ENCODE measurements at places on chromosomes 2 and 18.
A peak's percentile ranks its signal among the peaks of the same experiment; 100 is the strongest.

DNA sequence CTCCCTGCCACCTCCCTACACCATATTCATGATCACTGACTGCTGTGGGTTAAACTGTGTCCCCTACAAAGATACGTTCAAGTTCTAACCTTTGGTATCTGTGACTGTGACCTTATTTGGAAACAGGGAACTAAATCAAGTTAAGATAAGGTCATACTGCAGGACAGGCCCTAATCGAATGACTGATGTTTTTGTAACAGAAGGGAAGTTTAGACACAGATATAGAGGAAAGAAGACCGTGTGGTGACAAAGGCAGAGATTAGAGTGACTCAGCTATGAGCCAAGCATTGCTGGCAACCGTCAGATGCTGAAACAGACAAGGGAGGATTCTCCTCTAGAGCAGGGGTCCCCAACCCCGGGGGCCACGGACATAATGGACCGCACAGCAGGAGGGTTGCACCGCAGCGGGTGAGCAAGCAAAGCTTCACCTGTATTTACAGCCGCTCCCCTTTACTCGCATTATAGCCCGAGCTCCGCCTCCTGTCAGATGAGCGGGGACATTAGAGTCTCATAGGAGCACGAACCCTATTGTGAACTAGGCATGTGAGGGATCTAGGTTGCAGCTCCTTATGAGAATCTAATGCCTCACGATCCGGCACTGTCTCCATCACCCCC is 28.9 kb upstream of the RNF152 start:
- DNase-seq = no peak

- no peak for DNase-seq
Observed at GRCh38 chr18:49459404-49460171, 857 bp downstream of the DYM start.

GRCh38 chr18:76281565-76281964 is 213.5 kb downstream of the ZNF516 start:
- DNase-seq = no peak

DNA sequence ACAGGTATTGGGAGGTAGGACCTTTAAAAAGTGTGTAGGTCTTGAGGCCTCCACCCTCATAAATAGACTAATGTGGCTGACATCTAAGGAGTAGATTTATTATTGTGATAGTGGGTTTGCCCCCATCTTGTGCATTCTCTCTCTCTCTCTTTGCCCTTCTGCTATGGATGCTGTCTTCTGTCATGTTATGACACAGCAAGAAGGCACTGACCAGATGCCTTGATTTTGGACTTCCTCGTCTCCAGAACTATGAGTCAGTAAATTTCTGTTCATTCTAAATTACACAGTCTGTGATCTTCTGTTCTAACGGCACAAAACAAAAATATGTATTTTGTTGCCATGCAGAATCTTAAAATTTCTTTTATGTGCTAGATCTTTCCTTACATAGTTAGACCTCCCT is 66.9 kb downstream of the ATAD2B start:
- no peak for DNase-seq

GRCh38 chr2:602571-603359 is 74.4 kb downstream of the TMEM18 start:
- DNase-seq = no peak

GRCh38 chr18:3238742-3239141 is 8.9 kb upstream of the MYL12A start:
- DNase-seq = no peak

GRCh38 chr2:163324677-163325076 is 411.1 kb downstream of the FIGN start:
- no peak for DNase-seq

DNA sequence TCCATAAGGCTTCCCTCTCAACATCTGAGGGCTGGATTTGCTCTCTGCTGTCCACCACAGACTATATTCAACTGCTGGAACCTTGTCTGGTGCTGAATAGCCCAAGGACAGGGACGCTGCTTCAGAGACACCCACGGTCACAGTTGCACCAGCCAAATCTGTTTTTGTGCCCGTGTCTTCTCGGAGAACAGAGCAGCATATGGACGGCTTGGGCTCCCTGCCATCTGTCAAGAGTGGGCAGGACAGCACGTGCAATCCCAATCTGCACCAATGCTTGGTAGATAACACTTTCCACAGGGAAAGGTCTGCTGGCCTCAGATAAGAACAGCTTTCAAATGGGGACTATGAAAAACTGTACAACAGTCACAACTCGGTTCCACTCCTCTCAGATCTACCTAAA is 466.1 kb downstream of the TGIF1 start:
- DNase-seq = no peak

- DNase-seq = no peak
Observed at GRCh38 chr18:35128675-35129074, 87.5 kb downstream of the MAPRE2 start.

DNA sequence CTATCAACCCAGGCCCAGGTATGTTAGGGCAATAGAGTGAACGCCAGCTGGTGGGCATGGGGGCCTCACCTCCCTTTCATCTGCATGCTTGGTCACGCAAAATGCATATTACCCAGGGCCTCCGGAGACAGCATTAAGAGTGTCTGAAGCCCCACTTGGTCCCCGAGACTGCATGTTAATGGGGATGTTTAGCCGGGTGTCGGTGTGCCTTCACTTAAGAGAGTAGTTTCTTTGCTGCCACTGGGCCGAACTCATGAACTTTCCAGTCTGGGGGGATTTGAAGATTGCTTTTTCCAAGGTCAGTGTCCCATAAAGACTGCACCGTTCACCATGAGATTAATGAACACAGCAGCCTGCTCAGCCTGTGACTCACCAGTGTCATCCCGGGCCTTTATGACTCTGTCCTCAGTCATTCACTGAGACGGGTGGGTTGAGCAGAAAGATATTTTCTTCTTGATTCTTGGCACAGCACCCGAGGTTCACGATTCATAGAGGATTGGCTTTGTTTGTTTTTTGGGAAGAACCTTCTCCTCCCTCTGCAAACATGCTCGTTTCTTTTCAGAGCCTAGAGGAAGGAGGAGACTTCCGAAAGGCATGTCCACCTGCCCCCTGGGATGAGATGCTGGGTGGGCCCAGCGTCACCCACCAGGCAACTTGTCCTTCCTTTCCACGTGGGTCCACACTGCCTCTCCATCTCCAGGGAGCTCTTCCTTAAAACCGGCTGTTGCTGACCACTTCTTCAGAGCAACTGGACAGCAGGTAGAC is 199.1 kb downstream of the GLI2 start:
- DNase-seq = no peak

- DNase-seq = no peak
Observed at GRCh38 chr18:51953521-51953920, 386.5 kb upstream of the DCC start.

GRCh38 chr2:14756981-14757657 is 124.6 kb downstream of the LRATD1 start:
- DNase-seq = no peak

DNA sequence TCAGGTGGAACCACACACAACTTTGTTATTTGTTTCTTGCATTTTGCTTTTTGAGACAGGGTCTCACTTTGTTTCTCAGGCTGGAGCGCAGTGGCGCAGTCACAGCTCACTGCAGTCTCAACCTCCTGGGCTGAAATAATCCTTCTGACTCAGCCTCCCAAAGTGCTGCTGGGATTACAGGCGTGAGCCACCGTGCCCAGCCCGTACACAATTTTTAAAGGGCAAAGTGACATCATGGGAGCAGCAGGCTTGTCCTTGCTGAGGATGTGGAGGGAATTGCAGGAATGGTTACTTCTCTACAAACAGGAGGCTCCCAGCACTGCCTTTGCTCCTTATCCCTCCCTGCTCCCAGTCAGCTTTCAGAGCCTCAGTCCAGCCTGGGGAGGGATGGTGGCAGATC is 355.9 kb upstream of the KLHL29 start:
- DNase-seq = no peak

DNA sequence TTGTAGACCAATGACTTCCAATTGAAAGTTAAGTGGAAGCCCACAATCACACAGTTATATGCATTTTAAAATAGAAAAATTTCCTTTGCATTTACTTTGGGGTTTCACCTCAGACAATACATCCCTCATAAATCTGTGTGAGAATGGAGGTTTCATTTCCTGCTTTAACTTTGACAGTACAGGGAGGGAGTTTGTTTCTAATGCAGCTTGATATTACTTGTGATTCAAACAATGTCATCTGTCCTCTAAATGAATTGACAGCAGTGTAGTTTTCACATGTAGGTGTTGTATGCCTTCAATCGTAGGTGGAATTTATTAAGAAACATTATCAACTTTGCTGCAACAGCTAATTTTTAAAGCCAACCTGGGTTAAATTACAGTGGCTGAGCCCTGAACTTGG is 75.2 kb downstream of the TMEFF2 start:
- no peak for DNase-seq

GRCh38 chr2:46701152-46701551 is 214.5 kb downstream of the MCFD2 start:
- no peak for DNase-seq

DNA sequence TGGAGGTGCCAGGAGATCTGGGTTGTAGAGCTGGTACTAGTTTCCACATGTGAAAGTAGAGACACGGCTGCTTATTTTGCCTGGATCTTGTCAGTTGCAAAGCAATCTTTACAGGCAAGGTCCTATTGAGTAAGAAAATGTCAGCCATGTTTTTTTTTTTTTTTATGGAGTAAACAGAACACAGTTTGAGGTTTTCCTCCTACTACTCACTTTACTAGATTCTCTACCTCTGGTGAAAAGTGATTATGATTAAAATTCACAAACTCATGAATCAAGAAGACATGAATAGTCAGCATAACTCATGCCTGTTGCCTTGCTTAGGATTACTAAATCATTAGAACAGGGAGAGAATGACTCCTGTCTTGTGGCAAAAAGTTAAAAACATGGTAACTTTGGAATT is 70.1 kb upstream of the PNPT1 start:
- DNase-seq = no peak

DNA sequence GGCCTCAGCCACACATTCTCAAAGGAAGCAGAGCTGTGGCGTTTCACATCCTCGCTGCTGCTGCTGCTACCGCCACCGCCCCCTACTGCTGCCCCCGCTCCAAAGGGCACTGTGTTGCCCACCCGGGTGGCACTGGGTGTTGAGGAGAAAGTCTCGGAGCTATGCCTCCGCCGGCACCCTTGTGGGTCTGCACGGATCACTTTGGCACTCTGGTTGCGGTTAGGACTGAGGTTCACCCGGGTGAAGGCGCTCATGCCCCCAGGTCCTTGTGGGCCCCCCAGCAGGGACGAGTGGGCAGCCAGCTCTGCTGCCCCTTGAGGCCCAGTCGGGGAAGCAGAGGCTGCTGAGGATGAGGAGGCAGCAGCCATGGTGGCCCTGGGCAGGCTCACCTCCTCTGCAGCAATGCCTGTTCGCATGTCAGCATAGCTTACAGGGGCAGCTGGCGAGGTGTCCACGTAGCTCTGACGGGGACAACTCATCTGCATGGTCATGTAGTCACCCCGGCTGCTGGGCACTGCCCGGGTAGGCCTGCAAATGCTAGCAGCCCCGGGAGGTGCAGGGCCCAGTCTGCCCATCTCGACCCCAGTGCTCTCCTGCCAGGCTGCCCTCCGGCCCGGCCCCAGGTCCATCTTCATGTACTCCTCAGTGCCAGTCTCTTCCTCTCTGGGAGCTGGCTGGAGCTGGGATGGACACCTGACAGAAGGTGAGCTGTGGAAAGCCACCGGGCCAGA is 4.2 kb downstream of the IRS1 start:
- DNase-seq = no peak

GRCh38 chr2:10072656-10073480 is 7.3 kb downstream of the CYS1 start:
- peak; percentile 48 for DNase-seq

DNA sequence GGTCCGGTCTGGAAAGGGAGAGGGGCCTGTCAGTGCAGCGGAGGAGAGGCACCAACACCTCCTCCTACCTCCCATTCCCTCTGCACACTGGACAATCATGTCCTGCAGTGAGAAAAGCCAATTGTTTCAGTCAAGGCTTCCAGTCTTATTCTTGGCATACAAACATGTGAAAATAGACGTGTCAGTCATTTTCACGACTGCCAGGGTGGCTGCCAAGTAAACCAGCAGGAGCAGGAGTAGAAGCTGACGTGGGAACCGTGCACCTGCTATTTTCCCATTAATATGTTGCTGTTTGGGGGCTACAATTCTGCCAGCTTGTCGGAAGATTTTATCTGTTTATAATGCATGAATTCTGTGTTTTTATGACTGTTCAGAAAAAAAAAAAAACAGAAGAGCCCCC is 202.3 kb downstream of the SPP2 start:
- no peak for DNase-seq

GRCh38 chr2:160747501-160748170 is 254.0 kb upstream of the RBMS1 start:
- DNase-seq = no peak

DNA sequence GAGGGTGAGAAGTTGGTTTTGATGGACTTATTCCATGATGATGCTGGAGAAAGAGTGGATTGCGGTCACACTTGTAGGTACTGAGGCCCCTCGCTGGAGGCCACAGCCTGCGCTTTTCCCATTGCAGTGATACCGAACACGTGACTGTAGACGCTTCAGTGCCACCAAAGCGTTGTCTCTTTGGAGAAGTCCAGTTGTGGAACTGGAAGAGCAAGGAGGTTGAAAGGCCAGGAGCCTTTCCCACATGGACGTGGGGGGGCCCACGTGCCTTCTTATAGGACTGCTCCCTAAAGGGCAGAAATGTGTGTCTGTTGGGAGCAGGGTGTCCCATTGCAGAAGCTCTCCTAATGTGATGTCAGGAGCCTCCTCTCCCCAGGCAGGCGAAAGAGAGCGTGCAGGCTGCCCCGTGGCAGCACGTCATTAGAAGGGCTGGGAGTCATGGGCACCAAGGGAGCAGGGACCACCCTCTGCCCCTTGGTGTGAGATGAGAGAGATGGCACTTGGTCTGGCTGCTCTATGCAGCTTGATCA is 31.5 kb downstream of the LPIN1 start:
- DNase-seq = no peak

DNA sequence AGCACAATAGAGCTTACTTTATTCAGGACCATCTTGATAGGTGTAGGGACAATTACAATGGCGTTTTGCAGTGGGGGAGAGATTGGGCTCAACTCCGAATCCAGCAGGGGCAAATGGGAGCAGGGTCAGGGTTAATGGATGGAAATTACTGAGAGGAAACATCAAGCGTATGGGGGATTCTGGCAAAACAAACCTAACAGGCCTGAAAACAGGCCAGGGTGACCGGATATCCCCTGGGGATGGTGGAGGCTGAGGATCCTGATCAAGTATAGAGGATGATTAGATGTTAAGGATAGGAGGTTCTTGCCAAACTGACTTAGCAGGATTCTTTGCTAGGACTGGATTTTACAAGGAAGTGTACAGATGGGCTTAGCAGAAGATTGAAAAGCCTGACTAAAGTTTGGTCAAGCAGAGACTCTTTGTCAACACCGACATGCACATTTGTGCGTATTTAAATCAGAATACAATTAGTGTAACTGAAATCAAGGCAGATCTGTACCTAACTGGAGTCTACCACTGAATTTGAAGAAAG is 54.5 kb upstream of the GPR45 start:
- no peak for DNase-seq

- no peak for DNase-seq
Observed at GRCh38 chr18:23859466-23860336, 154.9 kb upstream of the TTC39C start.

- DNase-seq = peak; percentile 16
Observed at GRCh38 chr2:96264656-96265348, 995 bp downstream of the TMEM127 start.

- DNase-seq = no peak
Observed at GRCh38 chr2:96623116-96623515, 15.0 kb downstream of the KANSL3 start.

- no peak for DNase-seq
Observed at GRCh38 chr2:85457043-85457442, 38.5 kb downstream of the SH2D6 start.
